ENCODE measurements at places on chromosomes 16 and 17.

DNA sequence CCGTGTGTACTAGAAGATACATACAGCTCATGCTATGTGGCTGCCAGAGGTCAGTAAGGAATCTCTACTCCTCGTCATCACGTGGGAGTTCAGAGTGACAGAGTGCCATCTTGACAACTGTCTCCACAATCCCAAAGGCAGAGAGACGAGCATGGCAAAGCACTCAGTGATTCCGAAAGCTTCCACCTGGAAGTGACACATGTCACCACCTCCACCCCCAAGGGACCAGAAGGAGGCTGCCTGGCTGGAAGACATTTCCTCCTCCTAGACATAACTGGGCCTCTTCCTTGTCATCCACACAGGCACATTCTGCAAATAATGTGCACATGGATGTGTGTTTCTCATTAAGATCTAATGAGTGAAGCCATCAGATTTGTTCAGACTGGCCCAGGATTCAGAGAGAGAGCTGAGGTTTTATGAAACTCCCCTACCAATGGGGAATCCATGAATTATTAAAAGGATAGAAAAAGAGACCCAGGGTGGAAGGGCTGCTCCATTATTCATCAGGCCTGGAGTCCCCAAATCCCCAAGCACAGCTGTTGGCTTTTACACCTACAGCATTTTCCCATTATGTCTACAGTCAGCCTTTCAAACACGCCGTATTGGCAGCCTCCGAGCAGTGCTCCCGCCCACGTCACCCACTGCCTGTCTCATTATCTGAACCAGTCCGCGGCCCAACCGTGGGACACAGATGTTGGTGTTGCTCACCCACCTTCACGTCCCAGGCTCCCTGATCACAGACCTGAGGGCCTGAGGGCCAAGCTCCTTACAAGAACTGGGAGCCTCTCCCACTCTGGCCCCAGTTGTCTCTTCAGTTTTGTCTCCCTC is 3.3 kb upstream of the CACNG5 start:
- DNase-seq: no peak

DNA sequence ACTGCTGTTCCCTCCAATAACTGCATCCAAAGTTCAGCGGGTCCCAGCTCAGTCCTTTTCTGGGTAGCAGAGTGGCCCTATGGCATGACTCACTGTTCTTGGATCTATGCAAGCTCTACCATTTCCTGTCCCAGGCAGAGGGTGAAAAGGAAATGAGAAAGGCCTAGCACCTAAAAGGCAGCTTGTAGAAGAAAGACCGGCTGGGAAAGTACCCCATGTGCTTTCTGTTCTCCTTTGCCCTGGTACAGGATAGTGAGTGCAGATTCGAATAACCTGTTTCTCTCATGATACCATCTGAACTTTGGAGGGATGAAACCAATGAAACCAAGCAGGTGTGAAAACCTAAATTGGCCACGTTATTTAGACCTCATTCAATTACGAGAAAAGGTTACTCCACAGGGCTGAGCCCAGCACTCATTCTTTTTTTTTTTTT is 12.7 kb upstream of the HASPIN start:
- peak; percentile 84 for DNase-seq

DNA sequence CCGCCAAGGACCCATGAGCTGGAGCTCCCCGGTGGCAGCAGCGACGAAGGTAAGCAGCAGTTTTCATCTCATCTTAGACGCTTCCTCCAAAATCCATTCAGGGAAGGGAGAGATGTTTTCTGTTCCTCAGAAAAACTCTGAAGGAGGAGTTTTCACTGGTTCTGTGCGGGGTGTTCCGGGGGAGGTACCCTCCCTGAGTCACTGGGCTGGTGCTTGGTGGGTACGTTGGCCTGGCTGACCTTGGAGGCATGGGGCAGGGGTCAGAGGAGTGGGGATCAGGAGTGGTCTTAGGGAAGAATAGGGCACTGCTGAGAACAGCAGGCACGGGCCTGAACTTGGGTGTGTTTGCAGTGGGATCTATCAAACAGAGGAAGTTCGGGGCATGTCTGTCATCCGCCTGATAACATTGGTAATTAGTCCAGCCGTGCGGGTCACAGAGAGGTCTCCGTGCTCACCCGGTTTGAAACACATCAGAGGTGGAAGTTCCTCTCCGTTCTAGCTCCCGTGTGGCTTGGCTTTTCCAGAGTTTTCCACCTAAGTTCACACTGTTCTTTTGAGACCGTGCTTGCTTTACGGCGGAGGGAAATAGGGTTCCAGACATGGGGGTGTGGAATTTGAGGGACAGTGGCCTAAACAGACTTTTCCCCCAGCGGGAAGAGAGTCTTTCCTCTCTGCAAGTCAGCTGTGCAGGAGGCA is 59.6 kb upstream of the CIBAR2 start:
- DNase-seq: no peak

DNA sequence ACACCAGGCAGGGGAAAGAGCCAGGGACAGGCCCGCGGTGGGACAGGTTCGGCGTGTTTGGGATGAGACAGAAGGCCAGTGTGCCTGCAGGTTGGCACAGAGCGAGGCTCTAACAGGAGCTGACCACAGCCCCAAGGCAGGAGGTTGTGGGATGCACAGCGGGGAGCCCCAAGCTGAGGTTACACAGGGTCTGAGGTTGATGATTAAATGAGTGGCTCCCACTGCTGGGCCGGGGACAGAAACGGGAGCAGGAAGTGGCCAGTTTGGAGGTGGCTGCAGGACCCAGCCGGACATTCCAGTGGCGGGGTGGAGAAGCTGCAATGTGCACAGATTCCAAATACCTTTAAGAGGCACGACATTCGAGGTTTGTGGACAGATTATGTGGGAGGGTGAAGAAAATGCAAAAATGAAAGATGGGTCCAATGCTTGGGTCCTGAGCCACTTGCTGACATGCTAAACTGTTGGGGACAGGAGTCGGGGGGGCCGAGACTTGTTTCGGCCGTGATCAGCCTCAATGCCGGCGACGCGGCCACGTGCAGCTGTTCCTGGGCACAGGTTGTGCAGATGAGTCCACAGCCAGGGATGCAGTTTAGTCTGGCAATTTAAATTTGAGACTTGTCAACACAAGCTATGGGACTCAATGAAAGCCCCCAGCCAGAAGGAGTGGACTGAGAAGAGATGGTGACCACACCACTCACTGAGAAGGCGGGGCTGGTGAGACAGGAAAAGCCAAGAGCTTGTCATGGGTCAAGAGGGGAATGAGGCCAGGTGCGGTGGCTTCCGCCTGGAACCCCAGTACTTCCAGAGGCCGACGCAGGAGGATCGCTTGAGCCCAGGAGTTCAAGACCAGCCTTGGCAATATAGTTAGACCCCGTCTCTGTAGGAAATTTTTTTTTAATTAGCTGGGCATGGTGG is 8.7 kb downstream of the ENPP7 start:
- DNase-seq: no peak

DNA sequence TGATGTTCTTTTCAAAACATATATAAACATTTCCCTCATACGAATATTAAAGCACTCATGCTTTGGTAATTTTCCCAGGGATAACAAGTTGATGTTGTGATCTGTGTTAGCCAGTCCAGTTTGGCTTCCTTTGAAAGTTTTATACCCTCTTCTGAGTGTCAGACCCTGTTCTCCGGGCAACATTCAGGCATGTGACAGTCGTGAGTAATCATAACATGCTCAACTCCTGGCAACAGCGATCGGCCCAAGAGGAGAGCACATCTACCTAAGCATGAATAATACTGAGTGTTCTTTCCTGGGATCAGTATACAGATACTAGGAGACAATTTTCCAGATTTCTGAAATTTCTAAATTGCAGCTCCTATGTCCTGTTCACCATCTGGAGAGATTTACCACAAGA is 1086.4 kb downstream of the CDH8 start:
- no peak for DNase-seq

DNA sequence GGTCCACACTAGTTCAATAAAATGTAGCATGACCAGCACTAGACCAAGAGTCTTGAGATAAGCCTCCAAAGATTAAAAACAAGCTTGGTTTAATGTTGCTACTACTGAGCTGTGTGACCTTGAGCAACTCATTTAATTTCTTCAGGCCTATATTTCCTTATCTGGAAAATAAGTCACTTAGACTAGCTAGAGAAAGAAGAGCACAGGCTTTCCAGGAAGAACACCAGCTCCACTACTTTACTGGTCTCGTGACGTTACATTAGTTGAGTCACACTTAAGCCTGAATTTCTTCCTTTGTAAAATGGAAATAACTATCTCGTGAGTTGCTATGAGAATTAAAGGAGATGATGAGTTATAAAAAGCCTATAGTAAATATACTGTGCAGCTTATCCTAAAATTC is 5.4 kb downstream of the HELZ start:
- DNase-seq: no peak

- DNase-seq: no peak
These were observed 50.8 kb downstream of the MRTFB start for GRCh38 chr16:14121872-14122271.

DNA sequence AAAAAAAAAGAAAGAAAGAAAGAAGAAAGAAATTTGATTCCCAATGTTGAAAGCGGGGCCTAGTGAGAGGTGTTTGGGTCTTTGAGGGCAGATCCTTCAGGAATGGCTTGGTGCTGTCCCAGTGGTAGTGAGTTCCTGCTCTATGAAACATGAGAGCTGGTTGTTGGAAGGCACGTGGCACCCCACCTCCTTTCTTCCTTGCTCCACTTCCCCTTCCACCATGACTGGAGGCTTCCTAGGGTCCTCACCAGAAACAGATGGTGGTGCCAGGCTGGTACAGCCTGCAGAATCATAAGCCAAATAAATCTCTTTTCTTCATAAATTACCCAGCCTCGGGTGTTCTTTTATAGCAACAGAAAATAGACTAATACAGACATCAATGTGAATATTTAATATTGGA is 147.3 kb upstream of the KCNJ18 start:
- DNase-seq: no peak

- DNase-seq: peak; percentile 56
These were observed 767 bp downstream of the SYNGR2 start for GRCh38 chr17:78168903-78169793.

GRCh38 chr17:16329519-16330271 is 23.6 kb downstream of the CENPV start:
- DNase-seq: no peak

- DNase-seq: no peak
These were observed 2.7 kb downstream of the FOXJ1 start for GRCh38 chr17:76138234-76138895.

- no peak for DNase-seq
These were observed 364.3 kb upstream of the TOM1L1 start for GRCh38 chr17:54536306-54536705.

DNA sequence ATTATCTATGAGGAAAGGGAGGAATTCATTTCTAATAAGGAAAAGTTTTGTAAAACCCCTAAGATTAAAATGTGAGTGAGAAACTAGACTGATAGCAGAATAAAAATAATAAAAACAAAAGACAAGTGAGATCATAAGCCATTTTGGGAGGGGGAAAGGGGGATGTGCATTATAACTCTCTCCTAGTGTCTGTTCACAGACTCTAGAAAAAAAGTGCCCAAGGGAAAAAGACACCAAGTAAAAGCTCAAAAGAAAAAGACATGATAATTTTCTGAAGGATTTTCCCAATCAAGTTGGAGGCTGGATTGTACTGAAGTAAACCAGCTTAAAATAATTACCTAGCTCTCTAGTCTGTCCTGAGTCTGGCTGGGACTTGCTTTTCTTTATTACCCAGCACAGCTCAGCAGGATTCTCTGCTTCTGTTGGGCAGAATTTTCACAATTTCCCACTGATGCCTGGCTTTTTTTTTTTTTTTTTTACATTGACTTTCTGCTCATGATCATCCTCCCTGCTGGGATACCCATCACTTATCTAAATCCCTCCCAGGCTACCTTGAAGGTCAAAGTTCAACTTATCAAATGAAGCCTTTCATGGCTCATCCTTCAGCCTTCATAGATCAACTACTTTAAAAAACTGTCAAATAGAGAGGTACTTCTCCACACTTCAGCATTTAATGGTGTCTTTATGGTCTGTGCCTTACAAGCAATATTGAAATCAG is 124.2 kb upstream of the KCNJ16 start:
- no peak for DNase-seq

DNA sequence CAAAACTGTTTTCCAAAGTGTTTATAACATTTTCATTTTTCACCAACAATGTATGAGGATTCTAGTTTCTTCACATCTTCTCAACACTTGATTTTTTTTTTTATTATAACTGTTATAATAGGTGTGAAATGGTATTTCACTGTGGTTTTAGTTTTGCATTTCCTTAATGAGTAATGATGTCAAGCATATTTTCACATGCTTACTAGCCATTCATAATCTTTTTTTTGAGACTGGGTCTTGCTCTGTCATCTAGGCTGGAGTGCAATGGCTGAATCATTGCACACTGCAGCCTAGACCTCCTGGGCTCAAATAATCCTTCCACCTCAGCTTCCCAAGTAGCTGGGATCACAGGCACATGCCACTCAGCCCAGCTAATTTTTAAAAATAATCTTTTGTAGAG is 65.1 kb downstream of the EFCAB13 start:
- no peak for DNase-seq

GRCh38 chr16:6018848-6019489 is 921.4 kb upstream of the EEF2KMT start:
- no peak for DNase-seq

- no peak for DNase-seq
These were observed 13.7 kb downstream of the CTRB2 start for GRCh38 chr16:75193265-75193650.

GRCh38 chr16:78659216-78659615 is 559.8 kb downstream of the WWOX start:
- DNase-seq: no peak

DNA sequence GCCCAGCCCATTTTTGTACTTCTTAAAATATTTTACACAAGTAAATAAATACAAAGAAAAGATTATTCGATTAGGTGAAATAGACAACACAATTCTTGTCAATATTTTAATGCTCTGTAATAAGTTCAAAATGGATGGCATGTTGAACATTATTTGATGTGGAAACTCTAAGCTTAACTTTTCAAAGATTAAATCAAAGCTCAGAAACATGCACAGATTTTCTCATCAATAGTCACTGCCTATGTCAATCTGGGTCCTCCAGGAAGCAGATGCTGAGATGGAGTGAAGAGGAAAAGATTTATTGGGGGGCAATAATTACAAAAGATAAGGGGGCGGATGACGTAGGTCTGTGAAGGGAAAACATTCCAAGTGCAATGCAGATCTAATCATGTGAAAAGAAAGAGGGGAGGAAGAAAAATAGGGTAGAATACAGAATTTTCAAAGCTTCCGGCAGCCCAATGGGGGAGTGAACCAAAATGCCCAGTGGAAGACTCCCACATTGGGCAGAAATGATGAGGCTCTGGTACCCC is 50.5 kb downstream of the COPRS start:
- DNase-seq: no peak

DNA sequence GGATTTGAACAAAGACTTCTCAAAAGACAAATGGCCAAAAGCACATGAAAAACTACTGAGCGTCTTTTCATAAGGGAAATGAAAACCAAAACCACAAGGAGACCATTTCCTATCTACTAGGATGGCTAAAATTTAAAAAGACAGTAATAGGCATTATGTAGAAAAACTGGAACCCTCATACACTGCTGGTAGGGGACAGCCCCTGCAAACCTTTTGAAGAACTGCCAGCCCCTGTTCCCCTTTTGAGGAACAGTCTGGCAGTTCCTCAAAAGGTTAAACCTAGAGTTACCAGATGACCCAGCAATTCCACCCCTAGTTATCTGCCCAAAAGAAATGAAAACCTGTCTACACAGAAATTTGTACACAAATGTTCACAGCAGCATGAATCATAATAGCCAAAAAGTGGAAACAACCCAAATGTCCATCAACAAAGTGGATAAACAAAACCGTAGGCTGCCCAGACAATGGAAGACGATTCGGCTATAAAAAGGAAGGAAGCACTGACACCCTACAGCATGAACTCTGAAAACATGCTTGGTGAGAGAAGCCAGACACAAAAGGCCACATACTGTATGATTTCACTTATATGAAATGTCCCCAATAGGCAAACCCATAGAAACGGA is 22.9 kb downstream of the CDIP1 start:
- DNase-seq: no peak

GRCh38 chr16:1979271-1980029 is 1.8 kb downstream of the NOXO1 start:
- DNase-seq: peak; percentile 40
